Activated CD4-positive, CD25-positive, alpha-beta regulatory T cell treated with anti-CD3 and anti-CD28 coated beads, Interleukin-2, amount 50 U/mL, for 24 hours (primary cell): ENCODE measurements at places on chromosomes 11 and 22.

DNA sequence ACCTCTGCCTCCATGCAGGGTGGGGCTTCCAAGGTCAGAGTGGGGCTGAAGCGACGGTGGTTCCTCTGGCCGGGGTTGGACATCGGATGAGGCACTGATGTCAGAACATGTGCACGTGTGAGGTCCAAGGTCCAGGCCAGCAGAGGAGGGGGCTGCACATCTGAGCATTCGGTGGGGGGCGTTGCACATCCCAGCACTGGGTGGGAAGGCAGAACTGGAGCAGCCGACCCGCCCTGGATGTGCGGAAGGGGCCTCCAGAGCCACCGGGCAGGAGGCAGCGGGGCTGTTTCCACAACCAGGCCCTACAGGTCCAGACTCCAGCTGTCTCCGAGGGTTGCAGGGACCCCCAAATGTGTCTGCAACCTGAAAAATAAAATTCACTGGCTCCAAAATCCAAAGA lies 271.0 kb downstream of the CTTN start:
- no peak for ATAC-seq

- ATAC-seq: peak; percentile 82
Measured at GRCh38 chr11:118171269-118172062, 5.0 kb downstream of the SCN2B start.

DNA sequence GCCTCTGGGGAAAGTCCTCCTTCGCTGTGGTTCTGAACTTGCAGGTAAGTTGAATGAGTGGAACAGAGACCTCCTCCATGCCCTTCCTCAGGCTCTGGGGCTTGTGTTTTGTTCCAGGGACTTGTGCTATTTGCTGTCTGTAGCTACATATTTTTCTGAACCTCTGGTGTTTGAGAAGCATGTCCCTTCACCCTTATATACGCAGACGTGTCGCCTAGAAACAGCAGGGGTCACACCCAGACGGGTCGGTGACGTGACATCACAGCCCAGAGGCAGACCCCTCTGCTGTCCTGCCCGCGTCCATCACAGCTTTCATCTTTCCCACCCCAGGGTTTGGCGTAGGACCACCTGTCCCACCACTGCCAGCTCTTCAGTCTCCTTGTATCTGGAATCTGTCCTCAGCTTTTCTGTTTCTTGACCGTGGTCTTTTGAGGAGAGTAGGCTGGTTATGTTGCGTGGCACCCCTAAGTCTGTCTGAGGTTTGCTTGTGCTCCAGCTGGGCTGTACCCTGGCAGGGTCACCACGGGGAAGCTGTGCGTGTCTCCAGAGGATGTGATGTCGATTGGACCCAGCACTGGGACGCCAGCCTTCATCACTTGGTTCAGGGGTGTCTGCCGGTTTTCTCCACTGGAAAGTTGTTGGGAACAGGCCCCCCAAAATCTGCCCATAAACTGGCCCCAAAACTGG lies 13.4 kb upstream of the MUC5B start:
- ATAC-seq: no peak

- ATAC-seq: no peak
Measured at GRCh38 chr11:44610186-44610955, 44.9 kb downstream of the CD82 start.

DNA sequence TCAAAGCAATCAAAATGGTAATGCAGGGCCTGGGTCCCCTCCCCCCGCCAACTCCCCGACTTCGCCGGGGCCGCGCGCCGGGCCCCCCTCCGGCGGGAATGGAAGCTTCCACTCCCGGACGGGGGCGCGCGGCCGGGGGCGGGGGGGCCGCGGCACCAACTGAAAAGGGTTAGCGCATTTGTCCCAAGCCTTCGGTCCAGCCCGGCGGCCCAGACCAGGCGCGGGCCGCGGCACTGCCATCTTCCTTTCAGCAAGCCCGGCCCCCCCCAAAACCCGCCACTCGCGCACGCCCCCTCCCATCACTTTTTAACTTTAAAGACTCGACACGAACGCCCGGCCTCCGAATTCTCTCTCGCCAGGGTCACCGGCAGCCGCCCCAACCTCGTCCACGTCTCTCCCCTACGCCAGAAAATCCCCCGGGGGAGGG lies 2.8 kb downstream of the PHF21B start:
- no peak for ATAC-seq

DNA sequence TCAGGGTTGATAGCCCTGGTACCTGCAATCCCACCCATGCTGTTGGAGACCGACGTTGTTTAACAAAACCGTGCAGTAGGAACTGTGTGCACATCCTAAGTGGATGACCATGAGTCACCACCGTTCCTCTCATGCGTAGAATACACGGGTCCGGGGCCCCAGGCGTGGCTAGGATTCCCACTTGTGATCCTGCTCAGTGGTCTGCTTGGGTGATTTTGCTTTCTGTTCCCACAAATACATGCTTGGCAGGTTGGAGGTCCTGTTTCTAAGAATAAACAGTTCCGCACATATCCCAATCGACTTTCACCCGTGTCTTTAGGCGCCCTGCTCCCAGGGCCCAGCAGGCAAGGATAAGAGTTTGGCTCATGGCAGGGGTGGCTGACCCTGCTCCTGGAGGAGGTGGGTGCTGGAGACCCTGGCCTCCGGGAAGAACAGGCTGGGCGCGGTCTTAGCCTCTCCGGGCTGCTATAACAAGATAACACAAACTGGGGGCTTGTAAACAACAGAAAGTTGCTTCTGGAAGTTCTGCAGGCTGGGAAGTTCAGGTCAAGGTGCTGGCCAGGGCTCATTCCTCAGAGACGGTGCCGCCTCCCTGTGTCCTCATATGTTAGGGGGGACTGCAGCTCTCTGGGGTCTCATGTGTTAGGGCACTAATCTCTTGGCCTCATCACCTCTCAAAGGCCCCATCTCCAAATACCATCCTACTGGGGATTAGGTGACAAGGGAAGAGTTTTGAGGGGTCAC lies 1028.3 kb downstream of the BRD1 start:
- no peak for ATAC-seq

DNA sequence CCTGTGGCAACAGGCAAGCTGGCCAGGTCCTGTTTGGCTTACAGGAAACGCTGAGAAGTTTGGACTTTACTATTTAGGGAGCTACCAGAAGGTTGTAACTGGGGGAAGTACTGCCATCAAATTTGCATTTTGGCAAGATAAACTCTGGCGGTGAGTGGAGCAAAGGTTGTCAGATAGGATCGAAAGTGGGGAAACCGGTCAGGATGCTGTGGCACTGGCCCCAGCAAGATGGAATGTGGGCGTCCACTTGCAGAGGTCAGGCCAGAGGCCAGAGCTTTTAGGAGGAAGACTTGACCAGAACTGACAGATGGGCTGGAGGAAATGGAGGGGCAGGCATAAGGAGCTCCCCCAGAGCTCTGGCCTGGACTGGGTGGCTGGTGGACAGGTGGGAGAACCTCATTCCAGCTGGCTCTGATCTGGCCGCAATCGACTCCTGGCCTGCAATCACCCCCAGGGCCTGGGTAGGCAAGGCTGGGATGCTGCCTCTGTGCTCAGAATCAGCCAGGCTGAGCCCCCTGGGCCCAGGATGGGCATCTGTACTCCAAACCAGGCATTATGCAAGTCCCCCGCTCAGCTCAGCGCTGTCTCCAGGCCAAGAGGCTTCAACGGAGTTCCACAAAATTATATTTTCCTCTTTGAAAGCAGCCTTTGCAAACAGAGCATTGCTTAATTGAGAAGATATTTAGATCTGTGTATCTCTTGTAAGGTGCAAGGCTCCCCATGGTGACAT lies 178.3 kb upstream of the NECTIN1 start:
- no peak for ATAC-seq

- no peak for ATAC-seq
Measured at GRCh38 chr11:63552921-63553320, 10.3 kb downstream of the PLAAT2 start.

DNA sequence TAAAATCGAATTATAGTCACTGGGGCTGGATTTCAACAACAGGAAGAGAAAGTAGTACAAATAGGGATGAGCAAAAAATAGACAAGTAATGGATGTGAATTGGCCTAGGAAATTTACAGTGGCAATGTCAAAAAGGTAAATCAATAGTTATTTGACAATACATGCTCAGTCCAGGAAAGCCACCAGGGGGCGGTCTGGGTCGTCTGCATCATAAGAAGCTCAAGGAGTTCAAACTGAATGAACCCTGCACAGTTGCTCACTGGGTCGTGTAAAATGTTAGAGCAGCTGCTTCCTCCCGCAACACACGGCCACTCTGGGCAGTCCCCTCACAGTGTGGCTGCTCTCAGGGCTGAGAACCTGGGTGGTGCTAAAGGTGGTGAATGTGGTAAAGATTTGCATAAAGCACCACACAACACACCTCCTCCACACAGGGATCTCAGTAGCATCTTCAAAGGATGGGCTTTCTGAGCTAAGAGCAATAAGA lies 85.9 kb downstream of the ZNF280B start:
- peak; percentile 85 for ATAC-seq

- ATAC-seq: no peak
Measured at GRCh38 chr11:134499990-134500389, 87.9 kb upstream of the B3GAT1 start.

GRCh38 chr11:35954205-35954604 lies 10.3 kb downstream of the LDLRAD3 start:
- no peak for ATAC-seq

DNA sequence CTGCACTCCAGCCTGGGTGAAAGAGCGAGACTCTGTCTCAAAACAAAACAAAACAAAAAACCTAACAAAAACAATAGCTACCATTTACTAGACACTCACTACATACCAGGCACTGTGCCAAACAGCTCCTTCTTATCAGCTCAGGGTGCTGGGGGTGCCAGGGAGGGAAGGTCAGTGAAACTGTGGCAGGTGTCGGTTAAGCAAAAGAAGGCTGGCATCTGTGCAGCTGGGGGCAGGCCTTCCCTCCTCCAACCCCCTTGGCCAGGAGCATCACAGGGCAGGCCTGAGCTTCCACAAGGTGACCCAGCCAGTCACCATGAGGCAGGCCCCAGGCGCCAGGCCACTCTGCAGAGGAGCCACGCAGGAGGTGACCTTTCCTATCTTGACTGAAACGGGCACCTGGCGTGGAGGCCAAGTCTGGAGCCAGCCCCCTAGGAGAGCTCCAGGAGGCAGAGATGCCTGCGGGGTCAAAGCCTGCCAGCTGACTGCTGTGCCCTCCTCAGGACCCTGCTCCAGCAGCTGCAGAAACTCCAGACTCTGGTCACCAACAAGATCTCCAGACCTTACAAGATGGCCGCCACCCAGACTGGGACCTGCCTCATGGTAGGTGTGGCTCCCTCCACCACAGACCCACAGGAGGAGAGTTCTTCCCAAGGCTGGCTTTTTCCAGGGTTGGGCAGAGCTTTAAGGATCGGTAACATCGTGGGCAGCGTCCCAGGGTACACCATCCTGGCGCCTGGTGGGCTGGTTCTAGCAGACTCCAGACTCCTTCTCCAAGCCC lies 31.3 kb upstream of the DGKZ start:
- no peak for ATAC-seq
